ENCODE measurements at places on chromosomes 5 and 9.

GRCh38 chr9:13100914-13101572 lies 178.4 kb downstream of the MPDZ start:
- no peak for DNase-seq

GRCh38 chr5:93998951-93999455 lies 257.6 kb upstream of the POU5F2 start:
- DNase-seq, result no peak

- no peak for DNase-seq
Measured at GRCh38 chr9:70529377-70529776, 114.9 kb upstream of the KLF9 start.

GRCh38 chr5:132998556-132998955 lies 27.8 kb downstream of the ZCCHC10 start:
- no peak for DNase-seq

- no peak for DNase-seq
Measured at GRCh38 chr9:38416461-38416860, 7.8 kb downstream of the IGFBPL1 start.

GRCh38 chr5:35134278-35135030 lies 86.7 kb upstream of the AGXT2 start:
- DNase-seq, result no peak

GRCh38 chr9:81083854-81084512 lies 605.4 kb downstream of the TLE1 start:
- DNase-seq, result no peak

DNA sequence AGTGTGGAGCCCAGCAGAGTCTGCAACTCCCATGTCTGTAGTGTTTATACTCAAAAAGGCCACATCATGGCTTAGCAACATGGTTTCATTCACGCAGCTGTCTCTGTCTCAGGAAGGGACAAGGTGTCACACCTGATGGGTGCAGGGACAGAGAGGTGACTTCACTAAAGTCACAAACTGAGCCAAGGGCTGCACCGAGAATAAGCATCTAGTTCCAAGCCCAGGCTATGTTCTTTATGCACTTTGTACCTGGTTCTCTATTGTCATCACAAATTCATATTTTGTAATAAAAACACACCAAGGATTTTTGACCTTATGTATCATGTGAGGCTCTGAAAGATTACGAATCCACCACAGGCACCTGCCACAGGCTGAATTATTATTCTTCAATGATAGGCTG lies 64.9 kb upstream of the STK32A start:
- DNase-seq, result no peak

- DNase-seq, result no peak
Measured at GRCh38 chr5:10559871-10560270, 4.0 kb upstream of the ANKRD33B start.

- DNase-seq, result no peak
Measured at GRCh38 chr5:6135977-6136376, 242.4 kb downstream of the MED10 start.

DNA sequence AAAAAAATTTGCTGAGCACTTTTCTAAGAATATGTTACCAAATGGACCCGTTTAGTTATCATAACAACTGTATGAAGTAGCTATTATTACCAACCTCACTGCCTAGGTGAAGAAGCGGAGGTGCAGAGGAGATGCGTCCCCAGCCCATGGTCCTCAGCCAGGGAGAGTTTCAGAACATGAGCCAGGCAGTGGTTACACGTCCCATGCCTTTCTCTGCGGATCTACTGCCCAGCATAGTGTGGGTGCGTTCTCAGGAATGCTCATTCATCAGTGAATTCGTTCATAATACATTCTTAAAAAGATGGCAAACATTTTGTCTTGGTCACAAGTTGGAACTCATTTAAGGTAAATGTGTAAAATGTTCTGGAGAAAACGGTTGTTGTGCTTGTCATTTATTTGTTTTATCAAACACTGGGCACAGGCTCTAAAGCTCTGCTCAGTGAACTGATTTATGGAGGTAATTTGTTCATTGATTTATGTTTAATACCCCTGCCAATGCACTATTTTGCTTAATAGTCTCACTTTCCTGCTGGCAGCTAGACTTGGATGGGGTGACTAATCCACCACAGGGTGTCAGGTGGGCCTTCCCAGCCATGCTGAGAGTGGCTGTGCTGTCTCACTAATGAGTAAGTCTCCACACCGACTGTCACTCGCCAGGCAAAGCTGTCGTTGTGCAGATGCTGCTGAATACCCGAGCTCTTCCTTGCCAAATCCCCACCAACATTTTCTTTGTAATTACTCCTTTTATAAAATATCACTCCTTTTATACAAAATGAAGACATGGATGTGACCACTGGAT lies 248.8 kb downstream of the TENT4A start:
- DNase-seq, result no peak

GRCh38 chr9:128702949-128703615 lies 779 bp downstream of the PKN3 start:
- no peak for DNase-seq

DNA sequence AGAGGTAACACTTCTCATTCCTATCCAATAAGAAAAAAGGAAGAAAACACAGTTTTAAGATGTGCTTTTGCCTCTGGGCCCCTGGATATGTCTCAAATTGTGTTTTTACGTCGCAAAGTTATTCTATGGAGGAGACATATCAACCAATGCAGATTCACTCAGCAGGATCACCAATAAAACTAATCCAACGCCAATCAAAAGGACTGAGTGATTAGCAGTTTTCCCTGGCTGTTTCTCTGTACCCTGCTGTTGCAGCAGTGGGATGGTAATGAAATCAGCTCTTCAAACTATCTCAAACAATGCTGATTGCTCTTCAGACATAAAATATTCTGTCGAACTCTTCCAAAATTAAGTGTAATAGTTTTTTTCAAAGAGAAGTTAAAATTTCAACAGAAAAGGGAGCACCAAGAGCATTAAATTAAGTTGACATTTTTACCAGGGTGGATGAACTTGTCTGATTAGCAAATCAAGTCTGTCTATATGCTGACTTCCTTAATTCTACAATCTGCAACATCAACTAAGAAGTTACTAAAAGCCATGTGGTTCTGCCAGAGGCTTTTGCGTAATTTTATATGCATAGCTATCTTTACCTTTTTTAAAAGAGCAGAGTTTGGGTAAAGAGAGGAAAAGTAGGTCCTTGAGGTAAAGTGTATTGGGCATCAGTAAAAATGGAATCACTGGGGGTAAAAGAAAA lies 9.7 kb upstream of the HK3 start:
- no peak for DNase-seq

DNA sequence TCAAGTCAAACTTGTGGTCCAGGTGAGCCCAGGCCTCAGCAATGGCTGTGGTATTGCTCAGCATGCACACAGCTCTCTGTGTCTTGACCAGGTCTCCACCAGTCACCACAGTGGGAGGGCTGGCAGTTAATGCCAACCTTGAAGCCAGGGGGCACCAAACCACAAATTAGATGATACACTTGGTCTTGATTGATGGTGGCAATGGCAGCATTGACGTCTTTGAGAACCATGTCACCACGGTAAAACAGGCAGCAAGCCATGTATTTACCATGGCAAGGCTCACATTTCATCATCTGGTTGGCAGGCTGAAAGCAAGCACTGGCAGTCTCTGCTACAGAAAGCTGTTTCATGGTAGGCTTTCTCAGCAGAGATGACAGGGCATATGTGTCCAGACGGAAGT lies 40.0 kb downstream of the NIM1K start:
- DNase-seq, result no peak

DNA sequence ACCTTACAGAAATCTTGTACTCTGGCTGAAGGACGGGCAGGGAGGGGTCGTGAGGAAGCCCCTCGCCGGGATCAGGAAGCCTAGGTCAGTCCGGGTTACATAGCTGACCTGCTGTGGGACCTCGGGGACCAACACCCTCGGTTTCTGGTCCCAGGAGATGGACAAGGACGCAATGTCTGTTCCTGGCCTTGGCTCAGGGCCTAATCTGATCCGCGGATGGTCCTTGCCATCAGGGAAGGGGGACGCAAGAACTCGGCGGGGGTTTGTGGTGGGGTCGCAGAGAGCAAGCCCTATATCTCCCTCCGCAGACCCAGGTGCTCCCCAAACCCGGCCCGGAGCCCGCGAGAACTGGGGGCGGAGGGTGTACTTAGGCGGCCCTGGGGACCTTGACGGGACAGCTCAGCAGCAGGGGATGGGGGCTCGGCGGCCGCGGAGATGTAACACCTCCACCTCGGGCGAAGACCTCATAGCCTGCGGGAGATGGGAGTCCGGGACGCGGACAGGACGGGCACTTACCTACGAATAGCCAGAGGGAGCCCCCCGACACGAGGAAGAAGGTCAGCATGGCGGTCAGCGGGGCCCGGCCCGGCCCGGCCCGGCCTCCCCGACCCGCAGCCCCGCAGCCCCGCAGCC lies 353 bp downstream of the ACSL6 start:
- no peak for DNase-seq

DNA sequence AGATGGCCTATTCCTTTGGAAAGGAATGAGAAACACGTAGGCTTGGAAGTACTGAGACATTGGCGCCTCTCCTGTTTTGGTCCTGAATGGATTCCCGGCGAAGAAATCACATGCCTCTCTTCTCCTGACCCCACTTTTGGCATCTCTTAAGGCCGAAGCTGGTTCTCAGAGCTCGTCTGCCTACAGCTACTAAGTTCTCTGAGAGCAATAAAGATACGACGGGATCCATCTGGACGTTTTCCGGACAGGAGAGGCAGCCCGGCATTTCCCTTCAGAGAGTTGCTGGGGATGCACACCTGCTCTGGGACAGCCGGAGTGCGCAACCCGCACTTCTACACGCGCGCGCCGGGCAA lies 336.8 kb upstream of the PUM3 start:
- DNase-seq, result no peak

GRCh38 chr5:178941361-178941760 lies 363 bp downstream of the ZNF454 start:
- no peak for DNase-seq

- no peak for DNase-seq
Measured at GRCh38 chr5:37847978-37848425, 8.2 kb upstream of the GDNF start.

Measured in CD4-positive, alpha-beta T cell treated with Interleukin-15 for 4 hours (primary cell).